ENCODE measurements at places on chromosomes 7 and 10.

DNA sequence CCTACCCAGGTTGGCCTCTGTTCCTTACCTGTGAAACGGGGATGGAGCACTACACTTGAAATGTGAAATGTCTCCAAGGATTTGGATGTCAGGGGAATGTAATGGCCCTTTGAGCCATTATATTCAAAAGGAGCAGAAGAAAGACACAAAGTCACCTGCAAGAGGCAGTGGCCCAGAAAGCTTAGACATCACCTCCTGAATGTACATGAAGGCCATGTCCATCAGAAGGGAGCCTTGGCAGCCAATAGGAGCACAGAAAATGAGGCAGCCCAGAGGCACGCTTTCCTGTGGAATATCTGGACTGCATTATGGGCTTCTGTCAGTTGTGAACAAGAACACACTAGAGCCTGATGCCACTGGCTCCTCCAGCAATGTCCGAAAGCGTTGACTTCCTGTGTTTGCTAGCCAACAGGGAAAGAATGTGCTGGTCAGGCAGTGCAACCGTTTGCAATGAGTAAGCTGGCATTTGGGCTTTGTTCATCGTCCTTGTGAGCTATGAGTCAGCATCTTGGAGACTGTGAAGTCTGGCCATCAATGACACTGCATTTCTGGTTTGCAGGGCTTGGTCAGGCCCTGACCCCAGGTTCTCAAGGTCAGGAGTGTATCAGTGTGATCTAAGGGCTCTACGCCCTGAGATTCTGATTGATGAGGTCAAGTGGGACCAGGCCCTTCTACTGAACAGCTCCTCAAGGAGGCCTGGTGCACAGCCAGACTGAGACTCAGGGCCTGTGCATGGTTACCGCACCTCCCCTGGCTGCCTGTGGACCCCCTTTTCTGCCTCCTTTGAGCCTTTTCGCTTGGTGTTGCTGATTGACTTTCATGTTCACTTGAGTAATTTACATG is 222.4 kb downstream of the RPS24 start:
- DNase-seq, result no peak

GRCh38 chr10:17708821-17709220 is 43.2 kb upstream of the TMEM236 start:
- no peak for DNase-seq

DNA sequence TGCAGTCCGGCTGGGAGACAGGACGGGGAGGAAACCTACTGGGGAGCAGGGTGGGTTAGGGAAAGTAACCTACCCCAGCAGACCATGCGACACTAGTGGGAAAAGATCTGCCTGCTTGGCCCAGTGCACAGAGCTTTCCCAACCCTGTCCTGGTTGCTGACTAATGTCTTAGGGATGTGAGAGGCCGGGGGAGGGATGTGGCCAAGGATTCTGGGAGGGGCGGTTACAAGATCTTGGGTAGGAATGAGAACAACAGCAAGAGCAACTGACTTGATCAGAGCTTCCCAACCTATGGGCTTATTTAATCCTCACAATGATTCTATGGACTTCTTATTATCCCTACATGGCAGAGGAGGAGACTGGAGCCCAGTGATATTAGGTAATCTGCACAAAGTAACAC is 24.0 kb upstream of the EIF5AL1 start:
- DNase-seq, result no peak

DNA sequence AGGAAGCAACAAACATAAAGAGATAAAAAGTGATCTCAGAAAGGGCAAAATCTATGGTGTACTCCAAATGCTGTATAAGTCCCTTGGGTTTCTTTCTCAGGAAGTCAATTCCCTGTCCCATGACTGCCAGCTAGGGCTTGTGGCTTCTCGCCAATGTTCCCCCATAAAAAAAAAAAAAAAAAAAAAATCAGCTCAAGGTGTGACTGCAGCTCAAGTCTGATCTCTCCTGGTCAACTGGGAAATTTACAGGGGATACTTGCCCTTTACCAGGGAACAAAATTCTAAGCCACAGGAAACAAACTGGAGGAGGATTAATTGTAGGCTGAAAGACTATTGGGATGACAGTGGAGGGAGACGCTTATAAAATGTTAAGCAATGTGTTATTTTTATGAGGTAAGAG is 76.0 kb downstream of the PCGF5 start:
- DNase-seq, result no peak

DNA sequence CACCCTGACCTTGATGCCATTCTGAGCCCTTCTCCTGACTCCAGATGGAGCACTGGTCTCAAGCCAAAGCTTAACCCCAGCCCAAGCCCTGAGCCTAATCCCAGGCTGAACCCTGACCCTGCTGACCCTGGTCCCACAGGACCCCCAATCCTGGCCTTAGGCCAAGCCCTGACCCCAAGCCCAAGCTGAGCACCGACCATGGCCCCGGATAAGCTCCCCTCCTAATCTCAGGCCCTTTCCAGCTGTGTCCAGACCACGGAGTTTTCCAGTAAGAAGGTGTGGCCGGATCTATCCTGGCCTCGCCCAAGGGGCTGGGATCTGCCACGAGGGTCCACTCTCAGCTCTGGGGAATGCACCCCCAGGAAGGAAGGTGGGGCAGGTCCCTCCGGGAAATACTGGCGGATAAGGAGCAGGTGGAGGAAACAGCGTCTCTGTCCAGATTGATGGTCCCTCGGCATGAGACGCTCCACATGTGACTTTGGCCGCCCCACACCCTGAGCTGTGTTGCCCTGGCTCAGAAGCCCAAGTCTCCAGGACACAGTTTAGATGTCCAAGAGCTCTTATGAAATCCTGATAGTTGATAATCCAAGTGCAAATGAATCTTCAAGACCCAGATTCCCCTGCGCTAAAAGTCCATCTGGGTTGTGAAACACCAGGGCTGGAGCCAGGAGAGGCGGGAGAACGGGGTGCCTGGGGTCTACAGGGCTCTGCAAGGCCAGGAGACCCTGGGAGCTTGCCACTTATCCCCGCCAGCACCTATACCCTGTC is 10.4 kb downstream of the ELN start:
- DNase-seq, result no peak

DNA sequence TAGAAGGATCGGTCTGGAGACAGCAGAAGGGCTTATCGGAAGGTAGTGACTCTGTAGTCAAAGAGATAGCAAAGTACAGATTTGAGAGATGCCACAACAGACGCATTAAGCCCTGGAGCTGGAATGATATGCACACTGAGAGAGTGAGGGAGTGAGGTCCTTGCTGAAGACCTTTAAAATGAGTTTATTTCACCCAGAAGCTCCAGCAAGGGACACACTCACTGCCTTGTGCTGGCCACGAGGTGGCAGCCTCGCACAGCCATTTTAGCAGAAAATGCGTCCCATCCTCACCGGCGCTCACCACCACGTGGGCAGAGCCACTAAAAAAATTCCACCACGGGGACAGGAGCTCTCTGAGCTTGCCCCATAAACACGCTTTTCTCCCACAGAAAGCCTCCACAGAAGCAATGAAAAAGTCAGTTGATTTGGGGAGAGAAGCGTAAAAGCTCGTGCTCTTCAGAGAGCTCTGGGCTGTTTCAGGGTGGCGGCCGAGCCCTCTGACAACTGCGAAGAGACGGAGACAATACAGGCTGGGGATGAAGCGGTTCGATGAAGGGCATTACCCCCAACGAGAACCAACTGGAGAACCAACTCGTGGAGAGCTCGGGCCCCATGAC is 163.0 kb upstream of the KLF14 start:
- DNase-seq, result peak; percentile 75

- DNase-seq, result no peak
Measured at GRCh38 chr7:111750878-111751277, 188.6 kb upstream of the IMMP2L start.

DNA sequence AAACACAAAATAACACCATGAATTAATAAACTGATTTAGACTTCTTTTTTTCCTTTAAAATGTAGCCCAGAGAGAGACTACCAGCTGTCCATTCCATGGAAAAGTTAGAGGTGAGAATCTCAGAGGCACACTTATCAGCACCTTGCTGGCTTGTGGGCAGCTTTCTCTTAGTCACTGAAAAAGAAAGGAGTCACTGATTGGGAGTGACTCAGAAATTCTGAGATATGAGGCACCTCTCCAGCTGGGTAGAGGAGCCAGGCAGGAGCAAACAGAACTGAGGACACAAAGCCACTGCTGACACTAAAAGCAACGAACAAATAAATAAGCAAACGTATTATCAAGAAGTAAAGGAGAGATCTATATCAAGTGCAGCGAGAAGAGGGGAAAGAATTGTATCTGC is 310.6 kb downstream of the PARD3 start:
- DNase-seq, result no peak

- no peak for DNase-seq
Measured at GRCh38 chr10:17199351-17199804, 2.1 kb downstream of the TRDMT1 start.

DNA sequence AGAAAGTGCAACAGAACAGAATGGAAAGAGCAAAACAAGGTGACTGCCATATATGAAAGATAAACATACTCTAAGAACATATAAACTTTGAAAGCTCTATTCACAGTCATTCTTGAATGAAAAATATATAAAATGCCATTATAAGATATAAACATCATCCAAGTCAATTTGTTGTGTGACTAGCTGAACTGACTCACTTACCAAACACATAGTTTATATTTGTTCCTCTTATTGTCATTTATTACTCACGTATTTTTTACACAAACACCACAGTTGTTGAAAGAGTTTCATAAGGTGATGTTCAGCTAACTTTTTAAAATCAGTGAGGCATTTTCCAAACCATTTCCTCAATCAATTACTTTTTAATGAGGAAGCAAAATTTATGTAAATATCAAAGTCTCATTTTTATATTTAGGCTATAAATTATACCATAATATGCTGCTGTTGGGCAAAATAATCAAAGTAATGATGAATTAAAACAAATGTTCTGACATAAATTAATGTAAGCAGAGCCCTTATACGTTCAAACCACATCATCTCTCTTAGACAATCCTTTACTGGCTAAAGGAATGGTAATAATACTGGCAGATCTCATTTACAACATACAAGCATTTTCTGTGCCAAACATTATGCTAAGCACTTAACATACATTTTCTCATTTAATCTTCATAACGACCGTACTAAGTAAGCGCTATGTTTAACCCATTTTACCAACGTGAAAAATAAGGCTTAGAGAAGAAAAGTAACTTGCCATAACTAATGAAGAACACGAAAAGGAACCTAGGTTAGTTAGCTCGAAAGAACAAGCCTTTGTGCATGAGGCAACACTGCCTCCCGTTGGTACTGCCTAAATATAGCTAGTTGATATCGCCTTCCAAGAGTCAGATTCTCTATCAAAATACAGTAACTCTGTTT is 7.3 kb downstream of the LRRN3 start:
- no peak for DNase-seq

GRCh38 chr7:11970132-11970531 is 138.1 kb upstream of the THSD7A start:
- no peak for DNase-seq

GRCh38 chr7:26284995-26285632 is 6.5 kb upstream of the SNX10 start:
- no peak for DNase-seq

DNA sequence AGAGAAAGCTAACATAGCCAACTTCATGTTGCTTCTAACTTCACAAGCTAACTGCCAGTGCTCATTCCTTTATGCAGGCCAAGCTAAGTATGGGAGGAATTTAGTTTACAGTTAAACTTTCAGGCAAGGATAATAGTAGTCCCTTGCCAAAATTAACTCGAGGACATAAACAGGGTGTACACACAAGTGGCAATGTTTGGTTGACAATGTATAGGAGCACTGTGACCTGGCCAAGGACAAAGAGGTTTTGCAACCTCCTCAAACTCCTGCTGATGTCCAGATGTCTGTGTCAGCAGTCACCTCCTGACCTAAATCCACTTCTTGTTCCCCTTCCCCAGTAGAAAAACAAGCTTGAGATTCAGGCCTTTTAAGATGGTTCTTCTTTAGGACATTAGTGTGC is 494.6 kb upstream of the KLF6 start:
- DNase-seq, result no peak

- no peak for DNase-seq
Measured at GRCh38 chr7:40721342-40721949, 586.6 kb downstream of the SUGCT start.

- DNase-seq, result no peak
Measured at GRCh38 chr10:114058297-114058696, 14.6 kb downstream of the ADRB1 start.

DNA sequence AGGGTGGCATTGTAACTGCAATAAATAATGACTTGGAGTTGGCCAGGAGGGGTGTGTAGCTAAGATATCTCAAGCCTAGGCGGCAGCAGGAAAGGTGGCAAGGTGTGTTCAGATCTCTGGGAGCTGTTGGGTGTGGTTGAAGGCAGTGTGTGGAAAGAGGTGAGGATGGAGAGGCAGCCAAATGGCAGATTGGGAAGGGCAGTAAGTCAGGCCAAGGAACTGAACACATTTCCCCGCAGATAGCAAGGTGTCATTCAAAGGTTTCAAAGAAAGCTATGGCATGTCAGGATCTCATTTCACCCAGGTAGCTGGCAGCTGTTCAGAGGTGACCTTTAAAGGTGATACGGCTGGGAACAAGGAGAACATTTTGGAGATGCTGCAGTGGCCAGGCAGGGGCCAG is 586.0 kb upstream of the MGMT start:
- no peak for DNase-seq

DNA sequence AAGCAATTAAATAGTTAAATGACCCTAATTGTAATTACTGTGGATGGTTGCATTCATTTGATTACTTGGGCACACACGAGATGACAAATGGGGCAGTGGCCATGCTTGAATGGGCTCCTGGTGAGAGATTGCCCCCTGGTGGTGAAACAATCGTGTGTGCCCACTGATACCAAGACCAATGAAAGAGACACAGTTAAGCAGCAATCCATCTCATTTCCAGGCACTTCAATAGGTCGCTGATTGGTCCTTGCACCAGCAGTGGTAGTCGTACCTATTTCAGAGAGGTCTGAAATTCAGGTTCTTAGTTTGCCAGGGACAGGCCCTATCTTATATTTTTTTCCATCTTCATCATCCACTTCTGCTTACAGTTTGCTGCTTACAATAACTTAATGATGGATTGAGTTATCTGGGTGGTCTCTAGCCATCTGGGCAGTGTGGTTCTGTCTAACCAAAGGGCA is 8.3 kb downstream of the PCBD1 start:
- DNase-seq, result peak; percentile 78
